Right lobe of liver (tissue), 6 donors: ENCODE measurements at places on chromosomes 4 and X. TPM values are rescaled to one million over a fixed set of nuclear protein-coding genes. Genes with fewer than 3 reads are reported as not detected.

GRCh38 chr4:140229881-140230280 is 75.9 kb upstream of the MAML3 start:
- H3K4me3 ChIP-seq, result no peak overlapping the region
- H3K36me3 ChIP-seq, result no peaks in the 10 kb centered on the region
- DNase-seq, result no peak
- H3K27me3 ChIP-seq, result no peaks in the 10 kb centered on the region

GRCh38 chr4:5933116-5933515 is 40.2 kb upstream of the CRMP1 start:
- no peak overlapping the region for H3K4me3 ChIP-seq
- H3K27ac ChIP-seq, result no peak overlapping the region
- H3K27me3 ChIP-seq, result no peaks in the 10 kb centered on the region

DNA sequence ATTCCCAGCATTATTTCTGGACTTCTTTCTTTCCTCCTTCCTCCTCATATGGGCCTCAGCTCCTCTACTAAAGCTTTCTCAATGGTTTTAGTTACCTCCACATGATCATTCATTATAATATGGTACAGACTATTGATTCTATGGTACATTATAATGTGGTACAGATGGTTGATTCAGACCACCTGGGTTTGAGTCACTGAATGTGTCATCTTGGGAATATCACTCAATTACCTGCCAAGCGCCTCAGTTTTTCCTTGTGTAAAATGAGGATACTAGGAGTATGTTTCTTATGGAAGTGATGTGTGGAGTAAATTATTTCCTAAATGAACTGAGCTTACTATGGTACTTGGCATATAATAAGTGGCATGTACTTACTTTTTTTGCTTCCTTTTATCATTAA is 27.7 kb downstream of the SLIT2 start:
- no peak overlapping the region for H3K27ac ChIP-seq
- no peak overlapping the region for H3K4me3 ChIP-seq
- no peaks in the 10 kb centered on the region for H3K27me3 ChIP-seq
- H3K36me3 ChIP-seq, result no peaks in the 10 kb centered on the region
- no peaks in the 10 kb centered on the region for H3K4me1 ChIP-seq
- DNase-seq, result no peak

Gene HSFX1
- total RNA-seq, result 0.25 TPM

Gene INTU
- 1.4 TPM for total RNA-seq
